Mammary epithelial cell (primary cell): ENCODE measurements at places on chromosomes 6 and 20. TPM values are rescaled to one million over a fixed set of nuclear protein-coding genes. Genes with fewer than 3 reads are reported as not detected.

Gene LY6G5C
- 1.00 TPM for polyA plus RNA-seq

Gene RIOK1
- polyA plus RNA-seq: 10.1 TPM

Gene LTV1
- polyA plus RNA-seq: 15.7 TPM

Gene XKR7
- polyA plus RNA-seq: not detected

Gene C20orf144
- polyA plus RNA-seq: 0.03 TPM

Gene SIRPD
- not detected for polyA plus RNA-seq

Gene KIF13A
- 36.9 TPM for polyA plus RNA-seq

Gene NCOA7
- 10.5 TPM for polyA plus RNA-seq

Gene DSP
- polyA plus RNA-seq: 93.5 TPM

Gene DPPA5
- not detected for polyA plus RNA-seq

Gene RUNX2
- polyA plus RNA-seq: 0.93 TPM

Gene MDFI
- polyA plus RNA-seq: 121 TPM

Gene MYB
- polyA plus RNA-seq: 0.18 TPM

Gene TCP11
- not detected for polyA plus RNA-seq

Gene NEDD9
- 4.8 TPM for polyA plus RNA-seq

Gene LPA
- not detected for polyA plus RNA-seq

Gene TREM2
- 91.0 TPM for polyA plus RNA-seq

Gene FAM83C
- polyA plus RNA-seq: not detected

Gene MAS1
- not detected for polyA plus RNA-seq

Gene TENT5A
- polyA plus RNA-seq: 1.8 TPM

Gene PAX1
- not detected for polyA plus RNA-seq

Gene CEP85L
- 2.3 TPM for polyA plus RNA-seq

Gene FNDC11
- polyA plus RNA-seq: 0.60 TPM

Gene APMAP
- polyA plus RNA-seq: 66.1 TPM

Gene CLDN20
- not detected for polyA plus RNA-seq

Gene VSX1
- not detected for polyA plus RNA-seq

Gene SFTA2
- polyA plus RNA-seq: not detected

Gene TAP2
- polyA plus RNA-seq: 23.4 TPM

Gene ASIP
- not detected for polyA plus RNA-seq

Gene PPP1R14C
- 32.2 TPM for polyA plus RNA-seq

Gene RIPOR3
- not detected for polyA plus RNA-seq

Gene OLIG3
- not detected for polyA plus RNA-seq

Gene TXLNB
- polyA plus RNA-seq: not detected

Gene STMND1
- polyA plus RNA-seq: not detected

Gene SEL1L2
- not detected for polyA plus RNA-seq

Gene TPX2
- 51.2 TPM for polyA plus RNA-seq

Gene FAM83B
- 11.4 TPM for polyA plus RNA-seq

Gene TINAG
- not detected for polyA plus RNA-seq

Gene LTA
- polyA plus RNA-seq: not detected

Gene BFSP1
- polyA plus RNA-seq: 2.2 TPM

Gene DEFB125
- polyA plus RNA-seq: not detected

Gene BMP6
- 4.2 TPM for polyA plus RNA-seq

Gene OVOL2
- polyA plus RNA-seq: 6.1 TPM

Gene HLA-DMB
- 0.03 TPM for polyA plus RNA-seq

Gene SLC32A1
- polyA plus RNA-seq: not detected

Gene DAAM2
- 0.02 TPM for polyA plus RNA-seq

Gene C2
- not detected for polyA plus RNA-seq

Gene HSPA1B
- 32.3 TPM for polyA plus RNA-seq

Gene PDE7B
- polyA plus RNA-seq: not detected

Gene ARMC12
- polyA plus RNA-seq: 0.32 TPM
